Panc1 (cell line): ENCODE measurements at places on chromosomes 4 and X.

GRCh38 chr4:2947926-2948325 is 15.3 kb downstream of the NOP14 start:
- DNase-seq = no peak

DNA sequence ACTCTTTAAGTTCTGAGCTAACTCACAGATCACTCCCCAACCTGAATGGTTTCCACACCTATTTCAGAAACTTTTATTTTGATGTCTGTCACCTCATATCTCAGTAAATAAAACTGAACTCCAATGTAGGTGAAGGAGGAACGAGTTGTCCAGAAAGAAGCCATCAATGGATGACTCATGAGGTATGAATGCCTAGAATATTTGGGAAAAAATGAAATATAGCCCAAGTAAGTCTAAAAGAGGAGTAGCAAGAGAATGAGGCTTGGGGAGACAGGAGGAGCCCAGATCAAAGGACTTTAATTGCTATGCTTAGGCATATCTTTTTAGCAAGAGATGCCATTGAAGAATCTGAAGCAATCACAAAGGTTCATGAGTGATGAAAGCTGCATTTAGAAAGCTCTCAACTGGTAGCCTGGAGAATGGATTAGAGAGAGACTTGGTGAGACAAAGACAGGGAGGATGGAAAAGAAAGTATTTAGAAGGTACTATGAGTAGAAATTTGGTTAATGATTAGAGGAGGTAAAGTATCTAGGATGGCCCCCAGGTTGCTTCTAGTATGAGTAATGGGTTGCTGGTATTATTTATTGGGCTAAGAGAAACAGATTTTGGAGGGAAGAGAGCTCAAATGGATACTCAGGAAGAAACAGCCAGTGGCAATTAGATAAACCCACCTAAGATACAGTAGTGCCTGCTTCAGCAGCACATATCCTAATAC is 39.4 kb downstream of the NOCT start:
- no peak for DNase-seq

DNA sequence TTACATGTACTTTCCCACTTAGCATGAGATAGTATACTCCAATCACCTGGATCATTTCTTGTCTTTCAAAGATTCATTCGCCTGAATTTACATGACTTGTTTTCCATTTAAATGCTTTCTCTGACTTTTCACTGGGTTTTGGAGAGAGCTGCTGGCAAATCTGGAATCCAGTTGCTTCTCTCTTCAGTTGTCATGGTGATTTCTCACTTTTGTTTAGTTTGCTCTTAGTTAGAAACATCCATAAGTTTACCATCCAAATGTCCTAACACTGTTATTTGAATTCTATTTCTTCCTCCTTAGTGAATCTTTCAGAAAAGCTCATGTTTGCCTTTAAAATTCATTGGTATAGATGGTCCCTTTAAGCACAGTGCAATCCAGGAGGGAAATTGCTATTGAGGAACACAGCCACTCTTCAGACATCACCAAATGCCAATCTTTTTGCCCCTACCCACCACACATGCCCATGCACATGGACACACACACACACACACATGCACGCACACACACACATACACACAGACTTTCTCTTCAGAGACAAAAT is 51.7 kb downstream of the REELD1 start:
- DNase-seq = no peak

DNA sequence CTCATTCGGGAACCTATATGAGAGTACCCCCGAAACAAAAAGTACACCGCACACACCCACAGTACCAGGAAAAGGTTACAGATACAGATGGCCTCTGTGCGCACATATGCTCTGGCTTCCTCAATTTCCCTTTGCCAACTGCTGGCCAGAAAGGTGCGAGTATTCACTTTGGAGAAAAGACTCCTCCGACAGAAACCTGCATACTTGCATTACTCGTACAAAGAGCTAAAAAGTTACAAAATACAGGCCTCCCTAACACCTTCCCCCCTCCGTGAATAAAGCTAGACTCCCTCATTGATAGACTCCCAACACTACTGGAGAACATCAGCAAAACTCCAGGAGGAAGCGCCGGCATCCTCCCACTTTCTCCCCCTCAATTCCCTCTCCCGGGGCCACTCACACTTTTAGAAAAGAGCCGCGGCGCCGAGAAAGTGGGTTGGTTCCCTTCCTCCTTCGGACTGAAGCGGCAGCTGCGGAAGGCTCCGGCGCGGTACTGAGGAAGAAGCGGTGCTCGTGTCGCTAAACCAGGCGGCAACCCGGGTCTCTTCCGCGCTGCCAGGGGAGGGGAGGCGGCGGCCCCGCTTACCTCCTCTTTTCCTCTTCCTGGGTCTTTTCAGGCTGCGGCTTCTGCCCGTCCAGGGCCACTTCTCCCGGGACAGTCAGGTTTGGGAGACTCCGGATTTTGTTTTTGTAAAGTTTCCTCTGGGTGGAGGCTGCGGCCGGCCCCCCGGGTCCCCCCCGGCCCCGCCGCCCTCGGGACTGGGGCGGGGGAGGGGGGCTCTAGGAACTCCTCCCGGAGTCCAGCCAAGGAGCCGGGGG is 1.1 kb downstream of the FBXW7 start:
- no peak for DNase-seq

DNA sequence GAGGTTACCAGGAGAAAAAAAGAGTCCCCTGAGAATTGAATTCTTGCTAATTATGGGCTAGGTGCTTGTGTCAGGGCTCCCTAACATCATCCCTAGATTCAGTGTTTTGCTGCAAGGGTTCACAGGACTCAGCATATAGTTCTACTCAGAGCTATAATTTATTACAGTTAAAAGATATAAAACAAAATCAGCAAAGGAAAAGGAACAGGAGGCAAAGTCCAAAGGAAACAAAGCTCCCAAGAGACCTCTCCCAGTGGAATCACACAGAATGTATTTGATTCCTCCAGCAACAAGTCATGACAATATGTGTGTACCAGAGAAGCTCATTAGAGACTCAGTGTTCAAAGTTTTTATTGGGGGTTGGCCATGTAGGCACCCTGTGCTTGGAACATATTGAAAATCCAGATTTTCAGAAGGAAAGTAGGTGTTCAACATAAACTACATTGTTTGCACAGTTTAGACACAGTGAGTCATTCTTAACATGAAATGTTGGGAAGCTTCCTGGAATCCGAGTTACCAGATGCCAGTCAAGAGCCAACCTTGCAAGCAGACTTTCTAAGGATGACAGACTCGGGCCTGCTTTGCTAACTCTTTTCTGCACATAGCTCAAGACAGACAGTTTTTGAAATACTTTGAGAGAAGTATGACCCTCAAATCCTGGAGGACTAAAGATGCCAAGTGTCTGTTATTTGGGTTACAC is 311.3 kb upstream of the EMCN start:
- DNase-seq = no peak

DNA sequence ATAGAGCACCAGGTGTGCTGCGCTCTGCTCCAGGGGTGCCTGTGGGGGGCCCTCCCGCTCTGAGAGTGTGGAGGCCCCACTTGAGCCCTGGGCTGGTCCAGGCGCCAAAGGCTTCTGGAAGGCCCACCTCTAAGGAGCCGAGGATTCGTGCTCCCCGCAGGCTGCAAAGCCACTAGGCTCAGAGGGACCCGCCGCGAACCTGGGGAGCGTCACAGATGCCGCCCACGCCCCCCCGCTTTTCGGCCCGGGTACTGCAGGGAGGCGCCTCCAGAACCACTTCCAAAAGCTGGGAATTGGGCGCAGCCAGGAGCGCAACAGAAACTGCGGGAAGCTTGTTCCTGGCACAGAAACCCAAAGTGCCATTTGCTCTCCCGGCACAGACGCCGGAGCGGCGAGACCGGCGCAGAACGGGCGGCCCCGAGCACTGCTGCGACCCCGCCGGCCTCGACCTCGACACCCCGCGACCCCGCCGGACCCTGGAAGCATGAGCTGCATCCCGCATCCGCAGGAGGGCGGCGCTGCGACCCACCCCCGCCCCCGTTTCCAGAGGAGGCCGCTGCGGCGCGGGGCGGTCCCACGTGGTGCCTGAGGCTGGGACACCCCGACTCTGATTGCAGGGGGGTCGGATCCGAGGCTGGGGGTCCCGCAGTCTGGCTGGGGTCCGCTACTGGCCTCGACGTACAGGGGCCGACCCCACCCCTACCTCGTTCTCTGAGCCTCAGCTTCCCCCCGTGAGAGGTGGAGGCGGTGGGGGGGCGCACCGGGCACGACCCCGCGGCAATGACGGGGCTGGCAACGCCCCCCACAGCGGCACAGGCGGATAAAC is 30.8 kb downstream of the CPLX1 start:
- DNase-seq = no peak

GRCh38 chrX:42149765-42150164 is 226.4 kb upstream of the CASK start:
- DNase-seq = no peak

- no peak for DNase-seq
Observed at GRCh38 chr4:20621476-20621875, 78.8 kb upstream of the PACRGL start.

DNA sequence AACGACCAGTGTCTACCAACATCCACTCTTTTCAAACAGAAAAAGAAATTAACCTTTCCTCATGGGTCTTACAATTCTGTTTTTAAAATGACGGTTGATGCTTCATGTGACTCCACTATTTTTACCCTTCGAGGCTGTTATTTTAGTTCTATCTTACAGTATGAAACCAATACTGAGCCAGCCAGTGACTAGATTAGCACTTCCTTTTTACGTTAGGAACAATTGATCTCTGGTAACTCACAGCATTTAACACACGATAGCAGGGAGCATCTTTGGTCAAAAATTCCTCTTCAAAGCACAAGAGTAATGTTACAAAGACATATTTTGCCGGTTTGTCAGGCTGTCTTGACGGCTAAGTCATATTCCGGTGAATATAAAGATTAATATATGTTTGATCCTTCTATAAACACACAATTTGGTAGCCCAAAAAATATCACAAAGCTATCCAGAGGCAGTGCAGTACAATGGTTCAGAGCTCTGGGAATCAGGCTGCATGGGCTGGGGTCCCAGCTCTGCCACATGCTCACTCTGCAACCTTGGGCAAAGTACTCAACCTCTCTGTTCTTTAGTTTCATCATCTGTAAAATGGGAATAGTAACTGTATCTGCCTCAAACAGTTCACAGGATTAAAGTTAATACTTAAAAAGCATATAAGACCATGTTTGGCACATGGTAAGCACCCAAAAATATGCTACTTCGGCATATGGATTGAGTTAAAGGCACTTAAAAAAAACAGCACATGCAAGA is 62.9 kb upstream of the TXK start:
- no peak for DNase-seq

DNA sequence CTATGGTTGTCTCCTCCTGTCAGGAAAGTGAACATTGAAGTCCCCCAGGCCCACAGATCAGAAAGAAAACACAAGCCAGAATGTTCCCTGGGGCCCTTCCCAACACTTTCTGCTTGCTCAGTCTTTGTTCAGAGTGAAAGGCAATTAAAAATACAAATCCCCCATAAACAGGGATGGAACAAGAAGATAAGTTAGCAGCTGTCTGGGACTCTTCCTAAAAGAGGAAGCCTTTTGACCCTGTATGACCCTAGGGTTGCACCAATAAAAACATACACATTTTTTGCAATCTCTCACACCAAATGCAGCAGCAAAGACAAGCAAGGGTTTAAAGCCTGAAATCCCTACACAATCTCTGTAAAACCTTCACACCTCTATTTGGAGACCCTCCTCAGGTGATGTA is 22.6 kb downstream of the IRF2 start:
- no peak for DNase-seq
